ENCODE measurements at places on chromosomes 3 and 15. TPM values are rescaled to one million over a fixed set of nuclear protein-coding genes. Genes with fewer than 3 reads are reported as not detected.

- DNase-seq: peak; percentile 73
Observed at GRCh38 chr3:108022256-108023150, 68.3 kb downstream of the CD47 start.

DNA sequence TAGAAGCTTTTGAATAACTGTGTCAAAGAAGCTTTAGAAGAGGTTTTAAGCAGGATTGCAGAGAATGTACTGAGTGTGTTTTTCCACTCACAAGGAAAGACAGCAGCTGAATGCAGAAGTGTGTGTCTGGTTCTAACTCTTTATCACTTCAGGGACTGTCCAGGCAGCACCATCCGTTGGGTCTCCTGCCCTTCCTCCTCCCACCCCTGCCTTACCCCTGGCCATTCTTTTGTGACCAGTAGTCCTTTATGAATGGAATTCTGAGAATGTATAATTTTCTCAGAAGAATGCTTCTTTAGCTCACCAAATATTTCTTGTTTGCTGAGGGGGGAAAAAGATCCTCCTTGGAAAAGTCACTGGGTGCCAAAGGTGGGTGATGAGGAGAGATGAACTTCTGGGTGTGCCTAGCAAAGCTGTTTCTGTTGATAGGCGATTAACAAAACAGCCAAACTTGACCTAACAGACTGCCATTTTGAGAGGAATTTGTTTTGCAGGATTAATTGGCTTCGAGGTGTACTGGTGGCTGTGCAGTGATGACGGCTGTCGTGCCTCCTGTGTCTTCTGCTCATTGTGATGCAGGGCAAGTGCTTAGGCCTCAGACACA is 70.9 kb downstream of the IGF1R start:
- DNase-seq: no peak

ARNT2 gene
- 11.4 TPM for total RNA-seq

NRROS gene
- 20.7 TPM for total RNA-seq

GRCh38 chr3:183486472-183486871 is 58.1 kb upstream of the MCF2L2 start:
- no peak for DNase-seq

DNA sequence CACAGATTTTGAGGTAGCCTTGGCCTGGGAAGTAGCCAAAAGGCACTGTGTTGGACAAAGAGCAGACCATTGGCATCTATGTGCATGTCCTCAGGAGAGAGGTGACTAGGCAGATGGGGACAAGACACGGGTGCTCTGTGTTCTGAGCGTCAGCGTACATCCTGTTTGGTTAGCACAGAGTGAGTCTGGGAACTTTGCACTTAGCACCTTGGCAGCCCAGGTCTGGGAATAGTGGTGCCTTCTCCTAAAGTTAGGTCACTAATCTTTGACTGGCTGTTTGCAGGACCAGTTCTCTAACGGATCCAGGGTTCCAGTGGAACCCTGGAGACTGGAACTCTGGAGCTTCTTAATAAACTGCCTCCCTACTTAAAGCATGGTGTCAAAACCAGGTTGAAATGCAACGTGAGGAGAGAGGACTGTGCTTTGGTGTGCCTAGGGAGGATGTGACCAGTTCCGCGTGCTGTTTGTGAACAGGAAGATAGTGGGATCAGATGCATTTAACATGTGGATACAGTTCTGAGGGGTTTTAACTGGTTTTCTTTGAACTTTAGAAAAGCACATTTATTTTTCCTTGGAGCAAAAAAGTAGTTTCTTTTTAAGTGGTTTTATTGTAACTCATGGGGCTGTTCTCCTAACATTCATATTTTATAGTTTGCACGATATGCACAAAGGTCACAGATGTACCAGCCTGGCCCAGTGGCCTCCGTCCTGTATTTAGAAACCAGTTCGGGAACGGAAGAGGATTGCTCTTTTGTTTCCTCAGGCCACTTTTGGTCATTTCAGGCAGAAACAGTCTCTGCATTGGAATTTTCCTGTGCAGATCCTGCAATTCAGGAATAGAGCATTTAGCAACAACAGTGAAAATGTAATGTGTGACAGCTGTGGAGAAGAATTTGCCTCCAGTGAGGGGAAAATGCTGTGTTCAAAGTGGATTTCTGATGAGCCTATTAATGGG is 48.8 kb downstream of the ABHD2 start:
- no peak for DNase-seq

DNA sequence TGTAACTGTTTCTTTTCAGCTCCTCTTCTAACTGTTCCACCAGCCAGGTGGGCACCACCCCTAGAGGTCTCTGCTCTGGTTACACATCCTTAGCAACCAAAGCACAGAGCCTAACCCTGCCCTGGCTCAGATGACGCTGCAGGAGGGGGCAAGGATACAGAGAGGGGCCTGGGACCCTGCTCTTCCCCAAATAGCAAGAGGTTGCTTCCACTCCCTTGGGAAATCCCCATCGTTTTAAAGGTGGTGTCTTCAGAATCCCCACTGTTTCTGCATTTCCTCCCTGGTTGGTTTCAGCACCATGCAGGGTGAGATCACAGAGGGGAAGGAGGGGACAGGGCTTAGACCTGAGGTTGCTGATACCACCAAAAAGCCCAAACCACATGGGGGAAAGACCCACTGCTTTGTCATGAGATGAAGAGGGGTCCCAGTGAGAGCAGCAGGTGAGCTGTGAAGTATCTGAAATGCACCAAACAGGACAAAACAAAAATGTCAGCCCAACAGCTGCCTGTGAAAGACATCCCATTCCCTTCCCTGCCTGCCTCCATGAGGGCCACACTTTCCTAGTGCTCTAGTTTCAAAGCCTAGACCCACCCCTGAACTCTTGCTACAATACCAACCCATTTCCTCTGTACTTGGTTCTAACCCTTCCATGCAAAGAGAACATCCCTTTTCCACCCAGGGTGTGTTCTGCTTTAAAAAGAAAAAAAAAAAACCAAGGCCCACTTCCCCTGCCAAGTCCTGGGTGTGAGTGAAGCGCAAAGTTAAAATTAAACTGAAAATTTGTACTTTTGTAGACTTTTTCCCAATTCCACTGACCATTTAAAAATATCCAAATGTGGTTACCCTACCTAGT is 29.0 kb downstream of the ANP32A start:
- DNase-seq: no peak

GRCh38 chr3:185896636-185897035 is 41.2 kb downstream of the TRA2B start:
- no peak for DNase-seq

DNA sequence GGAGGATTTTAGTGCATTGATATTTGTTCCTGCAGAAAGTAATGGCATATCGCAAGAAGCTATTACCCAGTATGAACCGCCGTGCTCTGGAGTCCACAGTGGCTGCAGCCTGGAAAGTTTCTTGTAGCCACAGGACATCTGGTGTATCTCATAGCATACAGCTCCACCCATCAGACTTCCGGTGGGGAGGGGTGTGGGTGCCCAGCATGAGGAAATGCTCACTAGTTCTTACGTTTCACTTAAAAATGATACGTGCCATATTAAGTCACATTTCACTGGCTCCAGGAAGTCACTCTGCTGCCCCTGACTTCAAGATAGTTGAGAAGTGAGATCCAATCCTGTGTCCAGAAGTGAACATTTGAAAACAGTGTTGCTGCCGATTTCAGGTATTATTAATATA is 990.4 kb downstream of the GBE1 start:
- DNase-seq: no peak

DNA sequence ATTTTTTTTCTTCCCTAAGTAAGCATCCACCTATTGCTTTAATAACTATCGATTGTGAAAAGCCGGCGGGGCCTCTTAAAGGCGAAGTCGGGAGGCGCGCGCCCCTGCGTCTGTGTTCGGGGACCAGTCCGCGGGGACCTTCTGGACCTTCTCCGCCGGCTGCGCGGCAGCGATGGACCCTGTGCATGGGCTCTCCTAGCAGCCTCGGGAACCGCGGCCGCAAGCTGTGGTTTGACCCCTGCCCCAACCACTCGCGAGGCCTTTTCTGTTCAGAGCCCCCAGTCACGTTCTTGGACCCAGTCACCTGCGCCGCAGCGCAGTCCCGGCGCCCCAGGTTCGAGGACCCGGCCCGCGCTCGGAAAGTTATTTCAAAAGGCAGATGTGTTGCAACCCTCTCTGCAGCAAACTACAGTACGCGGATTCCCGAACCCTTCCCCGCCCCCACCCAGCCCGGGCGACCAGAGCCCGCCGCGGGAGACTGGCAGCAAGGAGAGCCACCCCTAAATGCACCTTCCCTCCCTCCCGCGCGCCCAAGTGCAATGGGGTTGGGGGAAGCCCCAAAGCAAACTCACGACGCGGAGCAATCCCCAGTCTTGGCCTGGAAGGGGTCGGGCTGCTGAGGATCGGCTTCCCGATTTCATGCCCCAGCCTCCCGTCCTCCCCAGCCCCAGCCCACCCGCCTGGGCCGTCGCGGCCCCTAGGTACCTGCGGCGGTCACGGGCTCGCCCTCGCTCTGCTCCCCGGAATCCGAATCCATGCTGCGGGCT is 684 bp downstream of the TNFAIP8L3 start:
- no peak for DNase-seq

PDIA3 gene
- 330 TPM for total RNA-seq

- DNase-seq: peak; percentile 71
Observed at GRCh38 chr3:66037330-66037985, 1.3 kb downstream of the MAGI1 start.

IFT122 gene
- 29.9 TPM for total RNA-seq

HRH1 gene
- 6.4 TPM for total RNA-seq

GRCh38 chr3:128808672-128809071 is 70.7 kb upstream of the ACAD9 start:
- DNase-seq: no peak

ATP10A gene
- total RNA-seq: 43.5 TPM

RLBP1 gene
- not detected for total RNA-seq

DNA sequence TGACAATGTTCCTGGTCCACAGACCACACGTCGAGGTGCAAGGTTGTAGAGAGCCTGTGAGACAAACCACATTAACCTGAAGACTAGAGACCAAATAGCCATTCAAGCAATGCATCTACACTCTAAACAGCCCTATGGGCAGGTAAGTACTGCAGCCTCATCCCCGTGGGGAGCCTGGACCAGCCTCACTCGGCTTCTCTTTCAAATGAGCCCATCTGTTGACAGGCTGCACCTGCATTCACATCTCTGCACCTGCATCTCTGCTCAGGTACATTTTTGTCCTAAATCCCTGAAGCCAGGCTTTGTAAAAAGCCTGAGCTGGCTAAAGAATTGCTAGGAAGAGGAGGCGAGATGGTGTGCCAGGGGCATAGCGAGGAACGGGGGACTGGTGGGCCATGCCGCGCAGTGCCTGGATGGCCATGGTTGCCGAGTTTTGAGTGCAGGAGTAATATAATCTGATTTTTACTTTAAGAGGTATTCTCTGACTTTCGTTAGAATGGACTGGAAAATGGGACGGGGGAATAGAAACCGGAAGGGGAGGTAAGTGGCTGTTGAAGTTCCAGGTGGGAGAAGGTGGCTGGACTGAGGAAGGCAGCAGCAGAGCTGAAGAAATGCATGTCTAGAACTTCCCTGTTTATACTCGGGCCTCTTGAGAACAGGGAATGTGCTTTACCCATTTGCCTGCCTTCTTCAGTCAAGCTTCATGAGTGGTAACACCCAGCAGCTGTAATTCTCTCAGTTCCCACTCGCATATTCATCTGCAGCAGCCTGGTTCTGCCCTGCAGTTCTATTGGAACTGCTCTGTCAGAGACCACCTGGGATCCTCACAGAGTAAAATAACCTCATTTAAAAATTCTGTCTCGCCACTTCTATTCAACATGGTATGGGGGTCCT is 226.4 kb downstream of the OPA1 start:
- DNase-seq: no peak

- DNase-seq: no peak
Observed at GRCh38 chr3:179735321-179735720, 82.5 kb downstream of the USP13 start.

BSN gene
- 0.35 TPM for total RNA-seq

TRPM1 gene
- total RNA-seq: not detected

PFKFB4 gene
- 12.9 TPM for total RNA-seq

DNA sequence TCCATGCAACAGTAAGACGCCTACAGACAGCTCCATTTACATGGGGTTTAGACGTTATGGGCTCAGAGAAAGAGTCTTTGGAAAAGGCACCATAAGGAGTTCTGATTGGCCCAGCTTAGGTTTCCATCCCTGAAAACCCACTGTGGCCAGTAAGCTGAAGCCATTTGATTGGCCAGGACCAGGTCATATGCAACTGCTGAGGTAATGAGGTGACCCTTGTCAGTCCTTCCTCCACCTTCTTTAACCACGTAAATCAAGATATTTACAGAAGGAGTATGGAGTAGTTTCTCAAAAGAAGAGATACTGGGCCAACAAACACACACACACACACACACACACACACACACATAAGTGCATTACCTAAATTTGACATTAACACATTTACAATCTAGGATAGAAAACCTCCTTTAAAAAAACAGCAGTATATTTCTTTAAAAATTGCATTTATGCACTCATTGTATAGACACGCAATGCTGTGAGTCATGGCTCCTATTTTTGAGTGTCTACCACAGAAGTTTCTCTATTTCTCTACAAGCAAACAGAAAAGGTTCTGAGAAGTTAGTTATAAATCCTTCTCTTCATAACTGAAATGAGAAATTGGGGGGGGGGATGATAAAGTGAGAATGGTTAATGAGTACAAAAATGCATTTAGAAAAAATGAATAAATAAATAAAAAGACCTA is 16.3 kb upstream of the MB21D2 start:
- no peak for DNase-seq

DNA sequence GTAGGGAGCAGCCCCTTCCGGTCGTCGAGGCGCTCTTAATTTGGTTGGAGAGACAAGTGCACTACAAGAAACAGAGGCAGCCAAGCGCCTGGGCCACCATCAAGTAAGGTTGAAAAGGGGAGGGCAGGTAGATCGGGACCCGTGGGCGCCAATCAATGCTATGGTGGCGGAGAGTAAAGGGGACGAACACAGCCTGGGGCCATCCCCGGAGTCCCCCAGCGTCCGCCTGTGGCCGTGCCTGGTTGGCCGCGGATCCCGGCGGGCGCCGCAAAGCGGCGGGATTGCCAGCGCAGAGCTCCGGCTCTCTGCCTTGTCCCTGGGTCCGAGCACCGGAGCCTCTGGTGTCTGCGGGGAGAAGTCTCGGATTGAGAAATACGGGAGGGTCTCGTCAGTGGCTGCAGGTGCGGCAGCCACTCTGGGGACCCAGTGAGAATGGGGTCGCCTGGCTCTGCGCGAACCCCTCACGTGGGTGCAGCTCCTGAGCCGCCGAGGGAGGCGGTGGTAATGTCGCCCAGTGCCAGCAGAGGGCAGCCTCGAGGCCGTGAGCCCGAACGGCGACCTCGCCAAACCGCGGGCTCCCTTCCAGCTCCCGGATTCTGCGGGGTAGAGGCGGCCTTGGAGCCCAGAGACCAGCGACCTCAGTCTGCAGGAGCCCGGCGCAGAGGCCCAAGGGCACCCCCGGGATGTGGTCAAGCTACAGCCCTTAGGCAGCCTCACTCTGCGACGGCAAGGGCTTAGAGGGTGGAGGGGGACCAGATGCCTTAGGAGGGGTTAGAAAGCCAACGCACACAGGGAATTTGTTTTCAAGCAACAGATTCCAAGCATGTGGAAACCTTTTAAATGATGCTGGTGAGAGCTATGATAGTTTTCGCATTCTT is 10.8 kb downstream of the FOXL2 start:
- DNase-seq: peak; percentile 82

ITGB5 gene
- total RNA-seq: 93.1 TPM

DNA sequence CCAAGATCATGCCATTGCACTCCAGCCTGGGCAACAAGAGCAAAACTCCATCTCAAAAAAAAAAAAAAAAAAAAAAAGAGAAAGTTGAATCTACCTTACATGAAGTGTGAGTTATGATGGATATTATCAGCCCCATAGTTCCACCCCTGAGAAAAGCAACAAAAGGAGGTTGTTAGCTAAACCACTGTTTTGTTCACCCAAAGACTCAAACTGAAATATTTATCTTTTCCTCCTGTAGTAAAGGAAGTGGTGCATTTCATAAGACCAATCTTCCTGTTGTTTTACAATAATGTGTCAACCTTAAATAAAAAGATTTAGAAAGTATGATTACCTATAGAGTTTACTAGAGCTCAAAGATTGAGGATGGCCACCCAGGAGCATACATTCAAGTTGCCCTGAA is 18.7 kb upstream of the TRMT10C start:
- DNase-seq: no peak
